Activated CD4-positive, alpha-beta T cell treated with anti-CD3 and anti-CD28 coated beads for 36 hours (primary cell): ENCODE measurements at places on chromosomes 3 and 15. TPM values are rescaled to one million over a fixed set of nuclear protein-coding genes. Genes with fewer than 3 reads are reported as not detected.

DNA sequence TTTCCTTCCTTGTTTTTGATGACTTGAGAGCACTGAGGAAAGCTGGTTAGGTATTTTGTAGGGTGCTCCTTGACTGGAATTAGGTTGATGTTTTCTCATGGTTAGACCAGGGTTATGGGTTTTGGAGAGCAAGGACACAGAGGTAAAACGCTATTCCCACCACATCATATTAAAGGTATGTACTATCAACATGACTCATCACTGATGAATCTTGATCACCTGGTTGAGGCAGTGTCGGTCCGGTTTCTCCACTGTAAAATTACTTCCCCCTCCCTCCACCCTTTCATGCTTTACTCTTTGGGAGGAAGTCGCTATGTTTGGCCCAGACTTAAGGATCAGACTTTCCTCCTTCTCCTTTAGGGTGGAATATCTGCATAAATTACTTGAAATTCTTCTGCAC, 201.6 kb downstream of the EDEM1 start:
- peaks cover 13% of the 10 kb centered on the region for H3K27me3 ChIP-seq
- H3K4me3 ChIP-seq: no peak overlapping the region
- H3K27ac ChIP-seq: no peak overlapping the region
- DNase-seq: no peak
- no peaks in the 10 kb centered on the region for H3K36me3 ChIP-seq

Gene ZKSCAN7
- total RNA-seq: 2.0 TPM

- no peaks in the 10 kb centered on the region for H3K27me3 ChIP-seq
- H3K4me3 ChIP-seq: no peak overlapping the region
- H3K36me3 ChIP-seq: no peaks in the 10 kb centered on the region
Observed at GRCh38 chr15:80010131-80010673, 39.2 kb upstream of the BCL2A1 start.

Gene LTK
- 0.11 TPM for total RNA-seq

DNA sequence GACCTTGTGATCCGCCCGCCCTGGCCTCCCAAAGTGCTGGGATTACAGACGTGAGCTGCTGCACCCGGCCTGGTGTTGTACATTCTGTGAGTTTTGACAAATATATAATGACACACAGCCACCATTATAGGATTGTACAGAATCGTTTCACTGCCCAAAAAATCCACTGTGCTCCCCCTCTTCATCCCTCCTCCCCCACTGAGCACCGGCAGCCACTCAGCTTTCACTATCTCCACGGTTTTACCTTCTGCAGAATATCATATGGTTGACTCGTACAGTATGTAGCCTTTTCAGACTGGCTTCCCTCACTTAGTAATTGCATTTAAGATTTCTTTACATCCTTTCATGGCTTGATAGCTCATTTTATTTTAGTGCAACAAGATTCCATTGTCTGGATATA, 56.7 kb upstream of the ATP13A3 start:
- H3K4me3 ChIP-seq: no peak overlapping the region
- no peak for DNase-seq
- no peaks in the 10 kb centered on the region for H3K27me3 ChIP-seq
- peaks cover 10% of the 10 kb centered on the region for H3K4me1 ChIP-seq
- H3K27ac ChIP-seq: no peak overlapping the region
- peaks cover 6% of the 10 kb centered on the region for H3K36me3 ChIP-seq

GRCh38 chr3:1700650-1701049, 398.0 kb upstream of the CNTN4 start:
- H3K27me3 ChIP-seq: no peaks in the 10 kb centered on the region
- H3K36me3 ChIP-seq: no peaks in the 10 kb centered on the region
- no peaks in the 10 kb centered on the region for H3K4me1 ChIP-seq

- peaks cover 41% of the 10 kb centered on the region for H3K4me1 ChIP-seq
- no peak overlapping the region for H3K4me3 ChIP-seq
- DNase-seq: no peak
- H3K27ac ChIP-seq: no peak overlapping the region
- H3K36me3 ChIP-seq: peaks cover 3% of the 10 kb centered on the region
Observed at GRCh38 chr3:15283702-15284101, 48.7 kb downstream of the SH3BP5 start.

DNA sequence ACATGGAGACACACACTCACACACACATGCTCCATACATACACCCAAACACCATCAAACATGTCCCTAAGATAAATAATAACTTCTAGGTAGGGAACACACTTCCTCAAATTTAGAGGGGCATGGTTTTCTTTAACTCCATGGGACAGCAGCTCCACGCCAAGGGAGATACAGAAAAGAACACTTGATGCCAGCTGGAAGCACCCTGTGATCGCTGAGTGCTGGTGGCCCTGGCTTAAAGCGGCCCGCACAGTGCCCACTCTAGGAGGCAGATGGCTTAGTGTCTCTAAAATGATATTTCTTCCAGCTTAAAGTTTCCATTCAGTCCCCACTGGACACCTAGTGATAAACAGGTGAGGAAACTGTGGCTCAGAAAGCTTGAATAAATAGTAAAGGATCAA, 232.9 kb downstream of the UACA start:
- no peak for DNase-seq
- peaks cover 79% of the 10 kb centered on the region for H3K4me1 ChIP-seq
- no peak overlapping the region for H3K4me3 ChIP-seq
- H3K36me3 ChIP-seq: peaks cover 12% of the 10 kb centered on the region
- H3K27me3 ChIP-seq: no peaks in the 10 kb centered on the region

GRCh38 chr3:39626198-39626597, 158.7 kb downstream of the MOBP start:
- no peak overlapping the region for H3K27ac ChIP-seq
- no peaks in the 10 kb centered on the region for H3K36me3 ChIP-seq
- no peaks in the 10 kb centered on the region for H3K4me1 ChIP-seq
- no peak overlapping the region for H3K4me3 ChIP-seq
- DNase-seq: no peak
- peaks cover 10% of the 10 kb centered on the region for H3K27me3 ChIP-seq
